M059J (cell line): ENCODE measurements at places on chromosomes 12 and 14. TPM values are rescaled to one million over a fixed set of nuclear protein-coding genes. Genes with fewer than 3 reads are reported as not detected.
A peak's percentile ranks its signal among the peaks of the same experiment; 100 is the strongest.

GRCh38 chr12:40144023-40144422 is 38.1 kb upstream of the SLC2A13 start:
- DNase-seq, result no peak

- peak; percentile 81 for DNase-seq
Measured at GRCh38 chr12:25455696-25456095, 97.4 kb downstream of the LMNTD1 start.

Gene ARHGAP9
- 0.44 and 0.69 TPM in 2 replicates for total RNA-seq

DNA sequence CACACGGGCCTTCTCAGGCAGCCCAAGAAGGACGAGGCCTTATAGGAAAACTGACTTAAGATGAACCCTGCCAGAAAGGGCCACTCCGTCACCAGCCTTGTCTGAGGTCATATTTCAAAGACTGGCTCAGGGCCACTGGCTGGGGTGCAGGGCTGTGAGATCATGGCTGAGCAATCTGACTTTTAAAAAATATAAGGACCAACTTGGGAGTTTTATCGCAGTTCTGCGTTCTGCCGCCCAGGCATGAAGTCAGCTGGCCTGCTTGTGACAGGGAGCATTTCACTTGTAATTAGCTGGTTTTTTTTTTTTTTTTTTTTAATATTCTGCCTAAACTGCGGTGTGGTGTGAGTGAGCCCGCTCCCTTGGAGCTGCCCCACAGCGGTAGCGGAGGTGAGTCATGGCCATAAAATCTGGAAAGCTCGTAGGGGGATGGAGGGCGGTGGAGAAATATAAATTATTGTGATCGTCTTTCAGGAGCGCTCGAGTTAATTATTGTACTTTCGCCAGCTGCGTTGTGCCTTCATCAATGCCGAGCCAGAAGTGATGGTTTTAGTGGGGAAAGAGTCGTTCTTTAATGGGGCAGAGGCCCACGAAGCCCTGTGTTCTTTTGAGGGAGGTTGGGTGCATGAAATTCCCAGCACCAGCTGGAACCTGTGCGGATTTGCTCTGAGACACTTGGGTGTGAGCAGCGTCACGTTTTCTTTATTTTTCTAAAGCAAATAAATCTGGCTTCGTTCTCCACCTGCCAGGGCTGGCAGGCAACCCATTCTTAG is 231.9 kb downstream of the C12orf75 start:
- DNase-seq, result peak; percentile 91

Gene BDKRB2
- 2.6 and 3.8 TPM in 2 replicates for total RNA-seq

GRCh38 chr14:29868000-29868399 is 59.6 kb downstream of the PRKD1 start:
- DNase-seq, result no peak

DNA sequence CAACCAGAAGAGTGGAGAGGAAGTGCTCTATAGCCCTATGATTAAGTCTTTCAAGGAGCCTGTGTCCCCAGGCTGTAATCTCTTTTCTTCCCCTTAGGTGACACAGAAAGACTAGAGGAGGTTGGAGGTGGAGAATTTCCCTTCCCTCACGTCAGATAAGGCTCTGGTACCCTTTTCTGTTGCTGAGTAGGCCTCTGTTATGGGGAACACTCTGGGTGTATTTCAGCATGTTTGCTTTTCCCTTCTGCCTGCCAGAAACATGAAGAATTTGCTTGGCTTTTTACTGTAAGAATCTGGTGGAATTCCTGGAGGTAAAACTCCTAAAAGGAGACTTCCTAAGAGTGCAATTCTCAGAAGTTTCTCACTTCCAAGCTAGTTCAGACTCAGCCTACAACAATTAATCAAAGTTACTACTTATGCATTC is 58.3 kb downstream of the SIX1 start:
- peak; percentile 2 for DNase-seq

GRCh38 chr14:61889914-61890351 is 127.7 kb downstream of the SNAPC1 start:
- DNase-seq, result peak; percentile 9

DNA sequence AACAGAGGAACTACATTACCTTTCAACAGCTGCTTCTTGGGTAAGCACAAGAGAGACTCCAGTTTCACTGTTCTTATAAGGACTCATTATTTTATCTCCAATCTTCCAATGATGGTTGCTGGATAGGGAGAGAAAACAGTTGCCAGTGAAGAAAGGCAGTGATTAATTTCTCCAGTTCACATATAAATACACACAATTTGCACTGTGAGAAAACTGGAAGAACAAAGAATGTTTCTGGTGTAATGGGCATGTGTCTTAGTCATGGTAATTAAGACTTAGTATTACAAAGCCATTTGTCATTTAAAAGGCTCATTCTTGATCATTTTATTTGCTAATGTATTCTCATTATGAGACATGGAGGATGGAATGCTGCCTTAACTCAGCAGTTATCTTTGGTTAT is 78.0 kb upstream of the FAR2 start:
- DNase-seq, result peak; percentile 12

- no peak for DNase-seq
Measured at GRCh38 chr12:65139389-65139788, 18.3 kb upstream of the WIF1 start.

GRCh38 chr12:23290627-23291330 is 658.7 kb downstream of the SOX5 start:
- DNase-seq, result no peak

GRCh38 chr12:26268841-26269561 is 73.6 kb downstream of the SSPN start:
- no peak for DNase-seq

DNA sequence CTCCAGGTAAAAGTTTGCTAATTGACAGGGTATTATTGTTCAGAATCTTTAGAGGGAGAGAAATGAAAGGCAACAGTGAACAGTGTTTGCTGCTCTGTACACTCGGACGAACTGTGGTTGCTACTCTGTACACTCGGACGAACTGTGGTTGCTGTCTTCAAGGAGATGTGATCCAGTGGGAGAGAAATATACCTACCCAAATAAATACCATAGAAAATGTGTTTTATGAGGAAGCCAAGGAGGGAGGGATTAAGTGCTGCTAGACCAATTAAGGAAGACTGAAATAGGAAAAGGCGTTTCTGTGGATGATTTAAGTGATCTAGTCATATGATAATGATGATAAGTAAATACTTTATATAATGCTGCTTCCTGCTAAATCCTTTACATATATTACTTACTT is 2.7 kb downstream of the STK38L start:
- no peak for DNase-seq

GRCh38 chr14:65880507-65880906 is 468.0 kb downstream of the FUT8 start:
- DNase-seq, result no peak

GRCh38 chr12:6264402-6265037 is 46.0 kb upstream of the PLEKHG6 start:
- no peak for DNase-seq

Gene SLC15A4
- 19.4 and 20.0 TPM in 2 replicates for total RNA-seq

- no peak for DNase-seq
Measured at GRCh38 chr12:12993367-12993766, 6.7 kb downstream of the HEBP1 start.

Gene EXOC3L4
- not detected in 2 replicates for total RNA-seq

DNA sequence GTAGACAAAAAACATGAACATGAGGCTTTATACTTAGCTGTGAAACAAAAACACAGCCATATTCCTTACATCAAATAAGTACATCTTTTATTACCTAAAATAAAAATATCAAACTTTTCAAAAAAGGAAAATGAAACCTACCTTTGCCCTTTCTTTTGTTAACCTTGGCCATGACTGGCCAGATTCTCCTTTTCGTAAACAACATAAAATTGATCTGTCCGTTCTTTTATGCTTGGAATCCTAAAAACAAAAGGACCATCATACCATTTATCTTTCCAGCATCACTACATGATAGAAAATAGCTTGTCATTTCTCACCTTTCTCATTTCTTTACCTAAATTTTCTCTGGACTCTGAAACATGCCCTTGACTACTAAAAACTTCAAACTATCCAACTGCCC is 16.5 kb downstream of the PTGES3 start:
- no peak for DNase-seq

GRCh38 chr14:101000711-101001250 is 97.3 kb upstream of the RTL1 start:
- DNase-seq, result no peak

DNA sequence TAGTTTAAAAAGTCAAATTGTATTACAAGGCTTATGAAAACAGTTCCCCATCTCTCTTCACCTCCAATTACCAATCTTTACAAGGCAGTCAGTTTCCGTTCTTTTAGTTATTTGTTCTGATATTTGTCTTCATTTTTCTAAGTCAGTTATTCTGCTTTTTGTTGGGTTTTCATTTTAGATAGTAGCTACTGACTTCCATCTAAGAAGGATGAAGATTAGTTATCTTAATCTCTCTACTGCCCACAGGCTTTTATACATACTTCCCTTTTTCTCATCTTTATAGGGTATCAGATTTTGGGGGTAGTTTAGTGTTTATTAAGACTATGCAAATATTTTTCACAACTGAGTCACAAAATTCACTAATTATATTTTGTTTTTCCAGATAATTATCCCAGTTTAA is 38.4 kb downstream of the FRS2 start:
- no peak for DNase-seq

DNA sequence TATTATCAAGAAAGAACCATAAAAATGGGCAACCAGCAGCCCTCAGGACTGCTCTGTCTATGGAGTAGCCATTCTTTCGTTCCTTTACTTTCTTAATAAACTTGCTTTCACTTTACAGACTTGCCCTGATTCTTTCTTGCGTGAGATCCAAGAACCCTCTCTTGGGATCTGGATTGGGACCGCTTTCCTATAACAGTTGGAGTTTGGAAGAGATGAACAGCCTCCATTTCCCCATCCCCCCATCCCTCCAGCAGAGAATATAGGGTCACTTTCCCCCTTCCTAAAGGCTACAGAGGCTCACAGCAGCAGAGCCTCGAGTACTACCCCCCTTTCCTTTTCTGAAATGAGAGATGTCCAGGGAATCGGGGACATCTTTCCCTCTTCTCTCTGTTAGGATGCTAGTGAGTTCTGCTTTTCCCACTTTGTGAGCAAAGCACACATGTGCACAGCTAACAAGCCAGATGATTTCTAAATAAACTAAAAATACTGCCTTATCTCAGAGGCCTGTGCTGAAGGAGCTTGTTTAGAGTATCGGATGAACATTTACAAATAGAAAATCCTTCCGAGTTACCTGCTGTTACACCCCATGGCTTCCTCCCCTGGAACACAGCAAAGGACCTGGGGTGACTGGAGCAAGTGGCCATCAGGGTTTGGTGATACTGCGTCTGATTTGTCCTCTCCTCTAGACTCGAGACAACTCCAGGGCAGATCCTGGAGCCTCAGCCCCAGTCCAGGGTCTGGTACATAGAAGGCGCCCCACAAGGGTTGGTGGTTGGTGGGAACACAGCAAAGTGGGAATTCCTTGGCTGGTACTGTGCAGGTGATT is 144.2 kb downstream of the SLC38A6 start:
- no peak for DNase-seq

Gene CCDC184
- total RNA-seq, result 0.12 TPM in 1 of 2 replicates, not detected in the other

GRCh38 chr12:49969027-49969426 is 3.7 kb upstream of the AQP6 start:
- no peak for DNase-seq

DNA sequence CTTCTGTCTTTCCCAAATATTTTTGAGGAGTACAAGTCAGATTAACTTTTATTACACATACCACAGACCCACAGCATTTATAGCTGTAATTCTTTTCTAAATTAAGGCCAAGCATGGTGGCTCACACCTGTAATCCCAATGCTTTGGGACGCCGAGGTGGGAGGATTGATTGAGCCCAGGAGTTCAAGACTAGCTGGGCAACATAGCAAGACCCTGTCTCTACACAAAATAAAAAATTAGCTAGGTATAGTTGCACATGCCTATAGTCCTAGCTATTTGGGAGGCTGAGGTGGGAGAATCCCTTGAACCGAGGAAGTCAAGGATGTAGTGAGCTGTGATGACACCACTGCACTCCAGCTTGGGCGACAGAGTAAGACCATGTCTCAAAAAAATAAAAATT is 7.0 kb downstream of the DUSP16 start:
- DNase-seq, result no peak

DNA sequence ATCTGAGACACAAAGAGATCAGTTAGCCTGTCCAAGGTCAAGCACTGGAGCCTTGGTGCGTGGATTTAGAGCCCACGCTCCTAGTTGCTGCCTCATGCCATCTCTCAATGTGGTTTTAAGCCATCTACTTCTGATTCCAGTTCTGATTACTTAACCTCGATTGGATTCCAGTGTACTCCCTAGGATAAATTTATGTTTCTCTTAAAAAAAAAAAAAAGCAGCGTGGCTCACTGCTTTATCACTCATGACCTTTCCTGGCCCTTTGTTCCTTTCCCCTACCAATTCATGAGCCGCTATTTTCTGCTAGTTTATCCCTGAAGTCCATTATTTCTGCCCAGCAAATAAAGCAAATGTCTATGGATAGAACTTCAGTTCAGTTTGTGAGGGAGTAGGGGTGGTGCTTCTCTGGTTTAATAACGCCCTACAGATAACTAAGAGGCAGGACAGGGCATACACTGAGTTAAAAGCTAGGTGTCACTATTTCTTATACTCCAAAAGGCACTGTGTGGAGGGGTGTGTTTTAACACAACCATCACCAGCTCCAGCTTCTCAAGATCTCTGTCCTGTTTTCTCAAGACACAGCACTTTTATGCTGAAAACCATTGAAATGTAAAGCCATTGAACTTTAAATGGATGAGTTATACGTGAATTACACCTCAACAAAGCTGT is 9.8 kb upstream of the PARP11 start:
- peak; percentile 15 for DNase-seq

Gene BCL7A
- total RNA-seq, result 3.9 and 4.0 TPM in 2 replicates

DNA sequence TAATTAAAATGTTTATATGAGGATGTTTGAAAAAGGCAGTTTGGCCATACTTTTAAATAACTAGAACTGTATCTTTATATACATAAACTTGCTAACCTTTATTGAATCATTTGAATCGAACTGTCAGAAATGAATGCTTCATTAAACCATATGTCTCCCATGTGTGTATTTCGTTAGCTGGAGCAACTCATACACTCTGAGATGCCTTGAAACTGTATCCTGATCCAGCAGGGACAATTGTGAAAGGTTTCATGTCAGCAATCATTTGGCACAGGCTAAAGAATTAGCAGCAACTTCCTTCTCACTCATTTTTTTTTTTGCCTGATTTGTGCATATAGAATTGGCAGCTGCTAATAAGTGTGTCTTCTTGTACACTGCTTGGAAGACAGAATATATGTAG is 109.9 kb downstream of the NAV3 start:
- peak; percentile 56 for DNase-seq

DNA sequence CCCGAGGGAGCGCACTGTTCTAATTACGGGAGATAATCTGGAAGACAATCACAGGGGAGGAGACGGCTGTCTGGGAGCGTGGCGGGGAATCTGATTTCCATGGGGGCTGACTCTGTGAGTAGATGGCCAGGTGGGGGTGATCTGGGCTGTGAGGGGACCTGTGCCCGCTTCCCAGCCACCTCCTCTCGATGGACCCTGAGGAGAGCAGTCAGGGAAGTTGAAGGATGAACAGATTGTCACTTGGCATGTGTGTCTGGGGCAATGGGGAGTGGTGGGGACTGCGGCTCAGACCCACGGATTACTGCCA is 22.6 kb downstream of the GALNT9 start:
- DNase-seq, result no peak

GRCh38 chr12:80830533-80831088 is 107.1 kb downstream of the LIN7A start:
- no peak for DNase-seq
